ENCODE measurements at places on chromosomes 13 and 19.

GRCh38 chr13:40581277-40581579 is 85.2 kb downstream of the FOXO1 start:
- DNase-seq = no peak

GRCh38 chr13:111304603-111305289 is 15.7 kb upstream of the TEX29 start:
- no peak for DNase-seq

- no peak for DNase-seq
These were observed 783.4 kb upstream of the ARGLU1 start for GRCh38 chr13:107351305-107351704.

DNA sequence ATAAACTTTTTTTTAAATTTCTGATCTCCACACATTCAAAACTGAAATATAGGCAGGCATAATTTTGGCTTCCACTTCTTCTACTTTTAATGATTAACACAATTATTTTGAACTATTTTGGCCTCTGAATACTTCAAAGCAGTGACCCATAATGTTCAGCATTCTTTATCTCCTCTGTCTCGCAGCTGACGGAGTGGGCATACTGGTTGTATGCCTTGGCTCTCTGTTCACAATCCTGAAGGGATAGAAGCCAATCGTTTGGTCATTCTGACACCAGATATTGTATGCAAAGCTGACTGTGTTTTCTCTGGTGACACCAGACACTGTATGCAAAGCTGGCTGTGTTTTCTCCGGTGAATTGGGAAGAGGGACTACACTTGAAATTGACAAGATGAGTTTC is 833.0 kb downstream of the EFNB2 start:
- DNase-seq = no peak

DNA sequence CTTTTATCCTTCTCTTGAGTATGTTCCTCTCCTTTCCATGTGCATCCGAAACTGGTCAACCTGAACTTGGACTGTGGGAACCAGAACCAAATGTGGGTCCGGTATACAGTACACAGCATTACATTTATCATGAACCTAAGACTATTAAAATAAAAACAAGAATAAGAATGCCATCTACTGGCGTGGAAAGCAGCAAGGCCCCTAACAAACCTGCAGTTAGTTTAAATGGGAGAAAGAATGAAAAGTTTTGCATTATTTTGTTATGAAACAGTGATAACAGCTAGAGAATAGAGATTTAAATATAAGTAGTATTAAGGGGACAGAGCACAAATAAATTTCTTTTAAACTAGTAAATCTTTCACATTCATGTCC is 159.5 kb downstream of the RBM26 start:
- no peak for DNase-seq

DNA sequence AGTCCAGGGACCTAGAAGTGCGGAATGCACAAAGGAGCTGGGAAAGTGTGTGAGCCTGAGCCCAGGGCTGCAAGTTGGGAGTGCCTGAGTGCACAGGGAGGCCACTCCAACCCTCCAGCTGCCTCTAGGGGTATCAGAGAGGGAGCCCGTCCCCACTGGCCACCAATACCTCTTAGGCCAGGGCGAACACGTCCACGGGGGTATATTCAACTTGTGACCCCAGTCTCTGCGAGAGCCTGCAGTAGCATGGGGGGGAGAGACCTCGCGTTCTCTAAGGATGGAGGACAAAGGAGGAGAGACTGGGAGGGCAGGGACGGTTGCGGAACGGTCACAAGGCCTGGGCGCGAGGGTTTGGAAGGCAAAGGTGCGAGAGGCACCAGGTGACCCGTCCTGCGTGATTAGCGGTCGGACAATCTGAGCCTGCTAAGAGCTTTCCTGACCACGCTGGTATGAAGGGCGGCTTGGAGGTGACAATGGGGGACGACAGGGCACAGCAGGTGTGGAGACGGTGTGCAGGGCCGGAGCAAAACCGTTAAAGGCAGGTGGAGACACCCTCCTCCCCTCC is 676 bp downstream of the CD320 start:
- no peak for DNase-seq

DNA sequence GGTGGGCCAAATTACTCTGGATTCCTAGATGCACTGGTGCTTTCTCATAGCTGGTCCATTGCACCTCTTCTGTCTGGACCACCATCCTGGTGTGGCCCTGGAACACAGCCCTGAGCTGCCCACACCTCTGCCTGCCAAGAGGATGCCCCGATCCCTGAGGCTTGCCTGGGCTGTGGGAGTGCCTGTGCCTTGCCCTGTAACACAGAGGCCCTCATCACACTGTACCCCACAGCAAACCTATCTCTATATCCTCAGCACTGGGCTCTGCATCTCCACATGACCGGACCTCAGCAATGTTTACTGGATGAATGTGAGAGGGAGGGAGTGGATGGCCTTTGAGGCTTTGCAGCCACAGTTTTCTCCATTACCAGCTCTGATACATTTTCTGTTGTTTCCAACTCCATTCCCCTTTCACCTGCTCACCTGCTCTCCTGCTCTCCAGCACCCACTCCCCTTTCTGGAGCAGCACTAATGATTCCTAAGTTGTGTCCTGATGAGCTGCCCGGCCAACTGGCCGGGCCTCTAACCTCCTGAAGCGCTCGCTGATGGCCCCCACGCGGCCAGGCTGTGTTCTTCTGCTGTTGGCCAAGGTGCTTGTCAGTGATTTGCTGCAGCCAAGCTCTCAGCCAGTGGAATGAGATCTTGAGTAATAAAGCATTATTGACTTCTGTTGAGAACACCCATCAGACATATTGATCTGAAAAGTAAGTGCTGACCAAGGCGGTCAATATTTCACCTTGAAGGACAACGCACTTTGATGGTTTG is 232.6 kb downstream of the TEX29 start:
- DNase-seq = no peak

DNA sequence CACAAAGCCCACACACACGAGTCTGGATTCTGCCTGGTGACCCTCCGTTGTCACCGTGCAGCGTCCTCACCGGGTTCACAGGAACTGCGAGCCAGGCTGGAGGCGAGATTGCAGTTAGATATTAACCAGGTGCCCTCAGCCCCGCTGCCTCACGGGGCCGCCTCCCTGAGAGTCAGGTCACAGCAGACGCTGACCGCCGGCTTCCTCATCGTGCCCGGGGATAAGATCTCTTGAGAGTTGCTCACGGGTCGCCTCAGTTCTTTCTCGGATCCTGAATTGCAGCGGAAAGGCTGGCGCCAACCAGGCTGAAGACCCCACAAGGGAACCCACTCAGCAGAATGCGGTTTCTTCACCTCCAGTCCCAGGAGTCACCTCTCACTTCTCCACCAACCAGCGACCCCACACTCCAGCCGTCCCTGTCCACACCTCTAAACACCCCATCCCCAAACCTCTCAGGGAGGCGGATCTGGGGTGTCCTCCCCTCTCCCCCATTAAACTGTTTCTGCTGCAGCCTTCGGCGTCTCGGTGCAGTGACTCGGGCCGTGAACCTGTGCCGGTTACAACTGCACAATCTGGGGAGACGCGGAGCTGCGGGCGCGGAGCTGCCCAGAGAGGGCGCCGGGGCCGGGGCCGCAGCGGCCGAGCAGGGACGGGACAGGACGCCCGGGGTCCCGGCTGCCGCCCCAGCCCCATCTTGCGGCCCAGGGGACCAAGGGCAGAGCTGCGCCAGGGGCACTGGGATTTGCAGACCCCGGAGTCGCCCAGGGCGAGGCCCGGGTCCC is 591 bp downstream of the ZNF823 start:
- DNase-seq = no peak

Data from activated CD8-positive, alpha-beta memory T cell treated with anti-CD3 and anti-CD28 coated beads for 1 hour (primary cell).